A549 treated with AZD2906 at 1 μM for 4 hours (cell line): ENCODE measurements at places on chromosomes 1 and 21. TPM values are rescaled to one million over a fixed set of nuclear protein-coding genes. Genes with fewer than 3 reads are reported as not detected.

The RPS6KC1 gene
- total RNA-seq, result 8.8 to 11.3 TPM (median 9.6 TPM) in 5 replicates

The NUP210L gene
- total RNA-seq, result not detected in 5 replicates

The HHAT gene
- total RNA-seq, result 1.5 to 1.9 TPM (median 1.7 TPM) in 5 replicates

The GJA4 gene
- total RNA-seq, result not detected in 5 replicates

The SORT1 gene
- 3.4 to 5.7 TPM (median 3.9 TPM) in 5 replicates for total RNA-seq

The C1orf185 gene
- total RNA-seq, result not detected in 5 replicates

The NEGR1 gene
- not detected in 5 replicates for total RNA-seq
